HCT116 (cell line): ENCODE measurements at places on chromosomes 1 and 21. TPM values are rescaled to one million over a fixed set of nuclear protein-coding genes. Genes with fewer than 3 reads are reported as not detected.
A peak's percentile ranks its signal among the peaks of the same experiment; 100 is the strongest.

GRCh38 chr1:90204023-90204590 lies 209.2 kb downstream of the ZNF326 start:
- no peak for DNase-seq

DNA sequence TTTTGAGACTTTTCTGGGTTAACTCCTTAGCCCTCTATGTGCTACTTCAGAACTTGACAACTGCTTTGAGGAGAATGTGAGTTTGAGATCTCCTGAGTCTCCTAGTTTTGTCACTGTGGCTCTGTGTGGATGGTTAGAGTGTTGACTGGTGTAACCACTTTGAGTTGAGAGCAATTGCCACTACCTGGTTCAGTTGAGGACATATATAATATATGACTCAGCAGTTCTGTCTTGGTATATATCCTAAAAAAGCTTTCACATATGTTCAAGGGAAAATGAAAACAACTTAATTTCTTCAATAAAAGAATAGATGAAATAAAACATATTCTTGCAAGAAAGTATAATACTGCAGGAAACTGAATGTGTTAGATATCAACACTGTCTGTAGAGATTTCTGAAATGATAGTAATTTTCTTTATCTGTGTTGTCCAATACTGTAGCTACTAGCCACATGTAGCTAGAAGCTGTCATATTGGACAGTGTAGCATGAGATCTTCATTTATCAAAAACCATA lies 96.7 kb upstream of the QSOX1 start:
- no peak for DNase-seq

BRDT gene
- total RNA-seq, result not detected

DNA sequence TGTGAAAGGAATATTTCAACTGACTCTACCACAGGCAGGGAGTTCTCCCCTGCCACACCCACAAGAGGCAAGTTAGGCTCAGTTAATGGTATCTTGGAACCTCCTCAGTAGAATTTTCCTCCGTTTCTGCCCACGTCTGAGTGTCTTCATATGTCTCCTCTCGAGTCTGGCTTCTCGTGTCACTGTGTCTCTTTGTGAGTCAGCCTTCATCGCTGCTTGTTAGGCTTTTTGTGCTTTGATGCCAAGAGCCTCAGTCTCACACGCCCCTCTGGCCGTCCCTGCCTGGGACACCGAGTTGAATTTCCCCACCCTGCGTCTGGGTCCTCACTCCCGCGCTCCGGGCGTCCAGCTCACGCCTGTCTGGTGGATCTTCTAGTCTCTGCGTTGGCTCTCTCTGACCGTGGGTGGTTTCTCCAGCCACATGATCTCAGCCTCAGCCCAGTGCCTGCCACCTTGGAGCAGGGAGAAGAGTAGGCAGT lies 125.7 kb upstream of the GADD45A start:
- DNase-seq, result no peak

NPL gene
- total RNA-seq, result 0.39 TPM

DNA sequence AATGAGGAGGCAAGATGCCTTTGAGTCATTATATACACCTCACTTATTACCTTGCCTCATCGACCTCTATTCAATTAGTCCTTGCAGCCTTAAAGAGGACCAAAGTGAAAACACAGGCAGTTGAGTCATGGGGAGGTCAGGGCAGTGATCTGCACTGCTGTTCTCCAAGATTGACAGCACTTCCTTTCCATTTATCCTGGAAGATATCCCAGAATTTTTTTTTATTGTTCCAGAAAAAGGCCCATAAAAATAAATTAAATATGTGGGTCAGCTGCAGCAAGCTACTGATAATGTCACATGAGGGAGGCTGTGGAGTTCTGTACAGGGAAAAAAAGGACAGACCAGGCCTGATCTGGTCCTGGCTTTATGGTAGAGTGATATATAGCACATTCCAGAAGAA lies 33.2 kb upstream of the CDC42BPA start:
- DNase-seq, result no peak

VHLL gene
- not detected for total RNA-seq

GRCh38 chr1:180002437-180002836 lies 47.8 kb downstream of the CEP350 start:
- DNase-seq, result no peak

DNA sequence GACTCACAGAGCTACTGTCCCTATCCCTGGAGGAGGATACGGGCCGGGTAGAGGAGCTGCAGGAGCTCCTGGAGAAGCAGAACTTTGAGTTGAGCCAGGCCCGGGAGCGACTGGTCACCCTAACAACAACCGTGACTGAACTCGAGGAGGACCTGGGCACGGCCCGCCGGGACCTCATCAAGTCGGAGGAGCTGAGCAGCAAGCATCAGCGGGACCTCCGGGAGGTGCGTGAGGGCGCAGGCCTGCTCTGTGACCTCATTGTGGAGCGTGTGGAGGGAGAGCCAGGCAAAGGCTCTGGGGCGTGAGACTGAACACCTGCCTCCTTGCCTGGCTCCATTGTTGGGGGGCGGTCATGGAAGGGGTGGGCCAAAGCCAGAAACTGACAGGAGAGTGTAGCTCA lies 19.0 kb downstream of the PPFIA4 start:
- DNase-seq, result no peak

CAMK2N1 gene
- total RNA-seq, result 20.5 TPM

- DNase-seq, result no peak
Observed at GRCh38 chr1:53619367-53620060, 119.5 kb downstream of the GLIS1 start.

OR6N1 gene
- not detected for total RNA-seq

DNA sequence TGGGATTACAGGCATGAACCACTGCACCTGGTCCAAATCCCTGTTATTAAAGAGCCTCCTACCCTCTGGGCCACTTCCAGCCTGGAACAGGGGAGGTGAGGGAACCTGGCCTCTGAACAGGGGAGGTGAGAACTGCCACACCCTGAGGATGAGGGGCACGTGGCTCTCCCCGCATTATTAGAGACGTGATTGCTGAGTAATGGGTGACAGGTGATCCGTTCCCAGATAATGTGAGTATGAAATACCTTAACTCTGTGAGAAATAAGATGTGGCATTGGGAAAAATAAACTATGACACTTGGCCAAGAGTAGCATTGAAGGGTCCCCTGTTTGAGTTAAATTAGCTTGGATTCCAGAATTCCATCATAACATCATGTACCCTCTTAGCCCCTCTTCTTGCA lies 13.6 kb upstream of the SLC25A34 start:
- no peak for DNase-seq

DNA sequence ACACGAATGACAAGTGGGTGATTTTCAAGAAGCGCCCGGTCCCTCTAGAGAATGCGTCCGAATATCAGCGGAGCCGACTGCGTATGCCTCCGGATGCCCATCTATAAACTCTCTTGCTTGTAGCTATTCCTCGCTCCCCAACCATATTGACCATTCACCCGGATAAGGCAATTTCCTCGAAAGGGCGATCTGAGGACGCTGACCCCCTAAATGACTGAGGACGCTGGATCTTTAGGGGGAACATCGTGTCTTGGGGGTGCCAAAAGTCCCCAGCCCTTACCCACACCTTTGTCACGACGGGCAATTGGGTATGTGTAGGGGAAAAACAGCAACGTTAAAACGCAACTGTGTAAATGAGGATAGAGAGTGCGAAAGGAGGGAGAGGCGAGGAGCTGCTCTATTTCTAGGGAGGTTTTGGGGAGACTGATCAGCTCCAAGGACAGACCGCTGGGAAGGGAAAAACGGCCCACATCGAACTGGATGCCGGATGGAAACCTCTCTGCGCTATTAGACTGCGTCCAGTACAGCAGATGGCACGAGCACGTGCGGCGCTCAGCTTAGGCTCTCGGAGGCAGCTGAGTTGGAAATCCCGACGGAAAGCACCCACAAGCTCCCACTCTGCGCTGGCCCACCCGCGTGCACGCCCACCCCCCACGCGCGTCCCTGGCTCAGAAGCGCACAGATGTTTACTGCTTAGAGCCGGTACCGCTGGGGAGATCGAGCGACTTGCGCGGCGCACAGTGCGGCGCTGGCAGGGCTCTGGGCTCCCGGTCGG lies 2.9 kb upstream of the PRRX1 start:
- DNase-seq, result no peak

DNA sequence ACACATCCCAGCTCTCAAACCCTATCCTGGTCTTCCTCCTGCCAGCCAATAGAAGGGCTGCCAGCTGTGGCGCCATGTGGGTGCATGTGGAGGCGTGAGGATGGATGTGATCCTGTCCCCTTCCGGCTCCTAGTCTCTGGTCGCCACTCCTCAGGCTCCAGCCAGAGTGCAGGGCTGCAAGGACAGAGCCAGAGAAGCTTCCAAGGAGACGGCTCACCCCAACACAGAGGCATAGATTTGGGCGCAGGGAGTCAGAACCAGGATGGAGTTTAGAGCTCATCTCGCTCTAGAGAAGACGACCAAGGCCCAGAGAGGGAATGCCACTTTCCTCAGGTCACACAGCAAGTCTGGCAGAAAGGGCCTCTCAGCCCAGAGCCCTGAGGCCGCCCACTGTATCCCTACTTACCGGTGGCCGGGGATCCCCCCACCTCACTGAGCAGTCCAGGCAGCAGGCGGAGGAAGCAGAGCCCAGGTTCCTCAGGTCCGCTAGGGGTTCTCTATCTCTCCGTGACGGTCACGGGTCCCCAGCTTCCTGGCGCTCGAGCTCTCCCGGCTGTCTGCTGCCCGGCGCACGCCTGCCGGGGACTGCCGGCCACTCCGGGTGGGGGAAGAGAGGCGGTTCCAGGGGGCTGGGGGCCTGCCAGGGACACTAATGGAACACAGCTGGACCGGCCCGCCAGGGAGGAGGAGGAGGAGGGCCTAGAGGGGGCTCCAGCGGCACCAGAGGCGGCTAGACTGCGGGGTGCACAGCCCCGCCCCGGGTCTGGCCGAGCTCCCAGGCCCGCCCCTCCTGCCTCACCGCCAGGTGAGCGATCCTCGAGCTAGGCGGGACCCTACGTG lies at the start of gene COL16A1:
COL16A1 (minus strand) TSS at position 587 of the 840 bp plus-strand sequence. CDS start 1,824 bp downstream, outside the sequence.
- no peak for DNase-seq

S100A5 gene
- total RNA-seq, result 6.0 TPM

KRTAP13-3 gene
- not detected for total RNA-seq

- peak; percentile 29 for DNase-seq
Observed at GRCh38 chr1:8239039-8239305, 78.9 kb upstream of the SLC45A1 start.

HHAT gene
- 2.7 TPM for total RNA-seq

DNA sequence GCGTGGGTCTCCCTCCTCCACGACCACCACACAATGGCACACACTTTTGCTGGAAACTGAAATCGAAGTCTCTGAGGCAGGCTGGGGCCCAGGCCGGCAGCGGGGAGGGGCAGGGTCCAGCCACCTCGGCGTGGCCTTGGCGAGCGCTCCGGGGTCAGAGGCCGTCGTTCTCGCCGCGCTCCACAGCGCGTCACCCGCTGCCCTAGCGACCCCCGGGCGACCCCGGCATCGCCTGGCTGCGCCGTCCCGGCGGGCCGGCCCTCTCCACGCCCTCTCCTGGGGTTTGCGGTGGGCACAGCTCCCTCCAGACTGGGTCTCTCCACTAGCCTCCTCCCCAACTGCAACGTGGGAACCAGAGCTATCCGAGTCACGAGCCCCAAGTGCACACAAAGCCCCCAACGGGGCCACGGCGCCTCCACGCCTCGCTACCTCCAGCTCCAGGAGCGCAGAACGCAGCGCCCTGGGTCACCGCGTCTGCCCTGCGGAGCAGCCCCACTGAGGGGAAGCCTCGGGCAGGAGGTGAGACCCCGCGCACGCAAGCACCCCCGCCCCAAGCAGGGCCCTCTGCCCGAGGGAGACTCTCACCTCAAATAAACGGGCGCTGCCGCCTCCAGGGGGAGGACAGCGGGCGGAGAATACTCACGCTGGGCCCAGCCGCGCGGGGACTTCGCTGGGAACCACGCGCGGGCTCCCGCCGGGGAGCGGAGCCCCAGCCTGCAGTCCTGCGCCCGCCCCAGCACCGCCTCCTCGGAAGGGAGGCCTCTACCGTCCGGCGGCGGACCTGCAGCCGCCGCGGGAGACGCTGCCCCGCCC lies 134.0 kb upstream of the BARHL2 start:
- peak; percentile 40 for DNase-seq

DNA sequence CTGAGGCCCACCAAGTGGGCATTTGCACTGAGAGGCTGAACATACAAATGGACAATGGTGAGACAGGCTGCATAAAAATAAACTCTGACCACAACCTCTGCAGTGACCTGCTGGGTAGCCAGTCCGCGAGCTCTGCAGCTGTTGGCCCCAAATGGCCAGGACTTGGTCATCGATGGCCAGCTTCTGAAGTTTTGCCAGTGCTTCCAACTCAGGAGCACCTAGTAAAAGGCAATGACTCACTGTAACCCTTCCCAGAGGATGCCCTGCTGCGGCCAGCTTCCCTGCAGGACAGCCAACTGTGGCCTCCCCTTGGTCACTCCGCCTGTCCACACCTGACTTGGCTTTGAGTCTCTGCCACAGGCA lies 185.4 kb downstream of the DYRK1A start:
- DNase-seq, result no peak

DNA sequence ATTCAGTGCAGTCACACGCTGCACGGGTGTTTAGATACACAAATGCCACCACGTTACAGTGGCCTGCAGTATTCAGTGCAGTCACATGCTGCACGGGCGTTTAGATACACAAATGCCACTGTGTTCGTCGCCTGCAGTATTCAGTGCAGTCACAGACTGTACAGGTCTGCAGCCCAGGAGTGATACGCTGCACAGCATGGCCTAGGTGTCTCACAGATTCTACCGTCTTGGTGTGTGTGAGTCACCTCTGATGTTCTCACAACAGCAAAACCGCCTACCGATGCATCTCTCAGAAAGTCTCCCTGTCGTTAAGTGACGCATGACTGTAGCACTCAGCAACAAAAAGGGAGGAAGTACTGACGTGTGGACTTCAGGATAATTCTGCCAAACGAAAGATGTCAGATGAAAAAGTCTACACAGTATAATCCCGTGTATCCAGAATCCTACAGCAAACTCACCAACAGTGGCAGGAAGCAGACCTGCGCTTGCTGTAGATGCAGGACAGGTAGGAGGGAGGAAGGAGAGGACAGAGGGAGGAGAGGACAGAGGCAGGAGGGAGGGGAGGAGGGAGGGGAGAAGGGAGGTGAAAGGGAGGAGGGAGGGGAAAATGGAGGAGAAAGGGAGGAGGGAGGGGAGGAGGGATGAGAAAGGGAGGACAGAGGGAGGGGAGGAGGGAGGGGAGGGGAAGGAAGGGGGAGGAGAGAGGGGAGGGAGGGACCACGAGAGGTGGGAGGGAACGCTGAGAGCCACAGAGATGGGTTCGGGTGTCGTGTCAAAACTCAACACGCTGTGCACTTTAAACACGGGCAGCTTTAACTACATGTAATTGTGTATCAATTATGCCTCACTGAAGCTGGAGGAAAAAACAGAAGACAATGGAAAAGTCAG lies 36.3 kb upstream of the PCBP3 start:
- no peak for DNase-seq

DNA sequence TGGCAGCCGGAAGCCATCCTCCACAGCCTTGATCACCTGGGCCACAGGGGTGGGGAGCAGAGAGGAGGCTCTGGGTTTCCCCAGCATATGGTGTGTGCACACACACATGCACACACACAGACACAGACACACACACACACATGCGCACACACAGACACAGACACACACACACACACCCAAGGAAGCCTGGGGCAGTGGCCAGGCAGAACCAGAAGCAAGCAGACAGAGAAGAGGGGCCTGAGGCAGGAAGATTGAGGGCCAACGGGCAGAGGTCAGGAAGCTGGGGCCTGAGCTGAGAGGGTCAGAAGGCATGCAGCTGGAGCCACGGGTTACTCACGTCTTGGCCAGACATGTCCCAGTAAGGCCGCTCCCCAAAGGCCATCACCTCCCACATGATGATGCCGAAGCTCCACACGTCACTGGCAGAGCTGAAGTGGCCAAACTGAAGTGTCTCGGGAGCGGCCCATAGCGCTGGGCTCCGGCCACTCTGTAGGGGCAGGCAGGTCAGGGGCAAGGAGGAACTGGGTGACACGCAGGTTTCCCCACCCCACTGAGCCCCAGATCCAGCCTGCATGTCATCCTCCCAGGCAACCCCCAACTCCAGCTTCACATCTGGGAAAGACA lies 27.4 kb downstream of the CDCA8 start:
- no peak for DNase-seq

SLC44A3 gene
- 9.6 TPM for total RNA-seq
